Tongue (tissue), 3 donors: ENCODE measurements at places on chromosomes 1 and 21. TPM values are rescaled to one million over a fixed set of nuclear protein-coding genes. Genes with fewer than 3 reads are reported as not detected.

Gene TPTE
- not detected for total RNA-seq

Gene TCP10L
- total RNA-seq = 1.4 TPM

Gene LRIF1
- total RNA-seq = 8.4 TPM

Gene CFAP57
- 0.51 TPM for total RNA-seq

Gene ADSS2
- 31.8 TPM for total RNA-seq

Gene DPH5
- 31.9 TPM for total RNA-seq

Gene CFAP107
- not detected for total RNA-seq

Gene PTPN14
- 36.1 TPM for total RNA-seq

Gene FOXO6
- total RNA-seq = 16.2 TPM
